ENCODE measurements at places on chromosomes 13 and 19.

DNA sequence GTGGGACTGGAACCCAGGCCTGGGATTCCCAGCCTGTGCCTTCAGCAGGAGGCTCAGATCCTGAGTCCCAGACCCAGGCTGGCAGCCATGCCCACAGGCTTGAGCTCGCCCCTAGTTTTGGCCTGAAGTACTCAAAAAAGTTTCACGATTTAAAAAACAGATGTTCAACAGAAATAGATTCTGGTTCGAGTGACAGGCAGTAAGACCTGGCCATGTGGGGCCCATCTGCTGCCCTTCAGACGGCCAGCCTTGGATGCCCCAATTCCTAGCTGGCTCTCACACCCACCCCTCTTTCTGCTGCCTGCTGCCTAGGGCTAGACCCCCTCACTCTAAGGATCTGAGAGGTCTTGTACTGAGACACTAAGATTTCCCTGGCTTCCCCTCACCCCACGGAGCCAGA is 2.8 kb upstream of the DMPK start:
- no peak for DNase-seq

DNA sequence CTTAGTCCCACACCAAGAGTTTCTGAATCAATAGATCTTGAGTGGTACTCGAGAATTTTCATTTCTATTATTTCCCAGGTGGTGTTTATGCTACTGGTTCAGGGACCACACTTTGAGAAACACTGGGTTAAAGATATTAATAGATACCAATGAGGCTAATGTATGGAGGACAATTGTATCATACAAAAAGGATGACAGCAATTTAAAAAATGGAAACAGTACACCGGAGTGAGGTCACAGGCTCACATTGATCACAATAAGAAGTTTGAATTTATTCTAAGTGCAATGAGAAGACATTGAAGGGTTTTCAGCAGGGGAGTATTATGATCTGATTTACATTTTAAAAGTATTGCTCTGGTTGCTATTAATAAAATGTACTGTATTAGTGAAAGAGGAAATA is 488.3 kb downstream of the PCDH17 start:
- no peak for DNase-seq

GRCh38 chr13:77345150-77345780 is 18.4 kb upstream of the MYCBP2 start:
- DNase-seq: no peak

- DNase-seq: no peak
Observed at GRCh38 chr13:84571264-84571663, 689.0 kb upstream of the SLITRK1 start.

- DNase-seq: no peak
Observed at GRCh38 chr19:47229676-47230053, 1.3 kb downstream of the BBC3 start.

- no peak for DNase-seq
Observed at GRCh38 chr13:95484052-95484451, 68.5 kb upstream of the CLDN10 start.

DNA sequence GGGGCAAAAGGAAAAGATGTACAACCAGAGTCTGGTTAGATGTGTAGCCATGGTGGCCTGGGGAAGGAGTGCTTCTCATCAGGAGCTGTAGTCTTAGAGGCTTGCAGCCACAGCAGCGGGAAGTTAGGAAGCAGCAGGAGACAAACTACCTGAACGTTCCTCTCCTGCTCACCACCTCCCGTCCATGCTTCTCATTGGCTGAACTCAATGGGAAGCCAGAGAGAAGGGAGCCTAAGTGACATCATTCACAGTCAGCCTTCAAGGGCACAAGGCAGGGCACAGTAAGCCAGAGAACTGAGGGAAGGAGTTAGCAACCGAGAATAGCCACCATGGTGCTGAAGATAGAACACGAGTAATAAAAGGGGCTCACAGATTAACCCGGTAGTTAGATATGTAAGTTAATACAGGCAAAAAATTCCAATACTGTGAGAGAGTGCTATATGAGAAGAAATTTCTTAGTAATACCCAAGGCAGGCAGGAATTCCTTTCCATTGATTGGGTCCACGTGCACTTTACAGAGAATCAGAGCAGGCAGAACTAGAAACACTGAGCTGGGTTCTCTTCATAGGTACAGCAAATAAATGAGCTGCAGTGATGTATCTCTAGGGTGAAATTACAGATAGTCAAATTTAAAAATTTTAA is 391.5 kb upstream of the DACH1 start:
- DNase-seq: no peak

- DNase-seq: no peak
Observed at GRCh38 chr19:46349311-46349993, 2.6 kb downstream of the PPP5C start.

GRCh38 chr13:30608364-30608763 is 9.4 kb upstream of the USPL1 start:
- no peak for DNase-seq

DNA sequence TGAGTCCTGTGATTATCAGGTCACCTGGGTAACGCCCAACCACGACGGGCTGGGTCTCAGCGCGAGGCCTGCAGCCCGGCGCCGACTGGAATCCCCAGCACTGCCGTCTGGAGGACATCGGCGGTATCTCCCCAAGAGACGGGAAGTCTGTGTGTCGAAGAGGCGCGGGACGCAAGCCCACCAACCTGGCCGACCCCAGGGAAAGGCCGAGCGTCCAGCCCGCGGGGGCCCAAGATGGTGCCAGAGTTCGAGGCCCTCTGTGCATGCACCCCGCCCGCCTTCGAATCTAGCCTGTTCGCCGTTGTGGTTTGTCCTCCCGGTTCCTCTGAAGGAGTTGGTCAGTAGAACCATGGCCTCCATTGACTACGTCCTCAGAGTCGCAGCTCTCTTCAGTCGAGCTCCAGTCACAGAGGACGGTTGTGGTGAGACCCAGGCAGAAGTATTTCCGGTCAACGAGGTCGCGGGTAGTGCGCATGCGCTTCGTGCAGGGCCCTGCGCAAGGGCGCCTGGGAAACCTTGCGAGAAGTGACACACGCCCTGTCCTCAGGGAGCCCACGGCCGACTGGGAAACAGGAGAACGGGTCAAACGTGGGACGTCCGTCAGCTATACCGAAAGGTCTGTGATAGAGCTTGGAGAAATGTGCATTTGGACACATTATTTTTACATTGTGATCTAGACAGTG is 24.1 kb upstream of the PEG3 start:
- no peak for DNase-seq

- no peak for DNase-seq
Observed at GRCh38 chr19:43526884-43527859, at the start of gene ETHE1. Gene ETHE1 (minus strand): TSS chr19:43527201. CDS start chr19:43527177, 24 bp downstream.

- no peak for DNase-seq
Observed at GRCh38 chr13:101453784-101454201, 1.3 kb downstream of the ITGBL1 start.

- DNase-seq: no peak
Observed at GRCh38 chr13:89900104-89900765, 1447.3 kb upstream of the MIR17HG start.

- DNase-seq: no peak
Observed at GRCh38 chr19:18523841-18524240, 2.0 kb upstream of the ELL start.

GRCh38 chr13:48302871-48303358 is 636 bp upstream of the RB1 start:
- DNase-seq: no peak

GRCh38 chr13:29935309-29935981 is 85.0 kb upstream of the UBL3 start:
- DNase-seq: no peak

GRCh38 chr19:55820037-55820436 is 11.8 kb downstream of the NLRP11 start:
- no peak for DNase-seq

DNA sequence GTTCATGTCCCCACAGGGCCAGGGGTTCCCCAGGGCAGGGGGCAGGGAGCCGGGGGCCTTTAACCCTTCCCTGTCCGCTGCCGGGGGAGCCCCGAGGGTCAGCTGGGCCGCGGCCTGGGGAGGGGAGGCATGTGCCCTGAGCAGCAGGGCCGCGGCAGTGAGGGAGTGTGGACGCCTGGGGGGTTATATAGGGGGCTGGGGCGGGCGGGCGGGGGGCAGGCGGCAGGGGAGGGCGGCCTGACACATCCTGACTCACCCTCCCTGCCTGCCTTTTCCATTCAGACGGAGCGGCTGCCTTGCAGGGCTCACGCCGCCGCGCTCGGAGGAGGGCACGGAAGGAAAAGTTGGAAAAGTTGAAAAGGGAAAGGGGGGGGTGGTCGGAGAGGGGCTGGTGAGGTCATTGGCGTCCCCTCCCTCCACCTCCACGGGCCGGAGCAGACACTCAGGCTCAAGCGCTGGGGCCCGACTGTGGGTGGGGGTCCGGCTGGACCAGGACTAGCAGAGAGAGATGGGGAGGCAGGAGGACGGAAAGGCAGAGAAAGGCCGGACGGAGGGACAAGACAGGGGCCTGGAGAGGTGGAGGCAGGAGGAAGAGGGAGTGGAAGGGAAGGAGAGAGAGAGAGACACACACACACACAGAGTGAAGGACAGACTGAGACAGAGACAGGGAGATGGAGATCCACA is at the start of gene IL11:
Gene IL11, minus strand, starts transcription at position 159 of the 684 bp plus-strand sequence. Its CDS starts 153 bp downstream, at position 6.
- DNase-seq: no peak

- no peak for DNase-seq
Observed at GRCh38 chr19:13839130-13839937, 37.6 kb upstream of the NANOS3 start.

DNA sequence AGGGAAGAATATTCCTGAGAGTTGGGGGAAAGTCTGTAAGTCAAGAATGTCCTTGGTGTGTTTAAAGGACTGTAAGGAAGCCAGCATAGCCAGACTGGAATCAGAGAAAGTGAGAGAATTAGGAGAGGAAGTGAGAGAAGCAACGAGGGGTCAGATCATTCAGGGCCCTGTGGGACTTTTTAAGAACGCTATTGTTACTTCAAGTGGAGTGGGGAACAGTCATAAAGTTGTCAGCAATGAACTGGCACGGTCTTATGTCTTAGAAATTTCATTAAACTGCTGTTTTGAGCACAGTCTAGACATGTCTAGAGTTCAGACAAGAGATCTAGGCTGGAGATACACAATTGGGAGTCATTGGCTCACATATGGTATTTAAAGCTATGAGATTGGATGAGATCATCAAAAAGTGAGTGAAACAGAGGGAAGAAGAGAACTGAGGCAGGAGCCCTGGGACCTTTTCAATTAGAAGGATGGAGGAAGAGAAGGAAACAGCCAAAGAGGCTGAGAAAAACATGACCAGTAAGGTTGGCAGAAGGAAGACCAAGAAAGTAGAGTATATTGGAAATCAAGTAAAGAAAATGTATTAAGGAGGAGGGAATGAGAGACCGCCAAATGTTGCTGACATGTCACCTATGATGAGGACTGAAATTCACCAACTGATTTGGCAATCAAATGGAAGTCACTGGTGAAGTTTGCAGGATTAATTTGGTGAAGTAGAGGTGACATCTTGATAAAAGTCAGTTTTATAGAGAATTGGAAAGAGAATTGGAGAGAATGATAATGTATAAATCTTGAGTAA is 263.5 kb downstream of the GPC5 start:
- DNase-seq: no peak

DNA sequence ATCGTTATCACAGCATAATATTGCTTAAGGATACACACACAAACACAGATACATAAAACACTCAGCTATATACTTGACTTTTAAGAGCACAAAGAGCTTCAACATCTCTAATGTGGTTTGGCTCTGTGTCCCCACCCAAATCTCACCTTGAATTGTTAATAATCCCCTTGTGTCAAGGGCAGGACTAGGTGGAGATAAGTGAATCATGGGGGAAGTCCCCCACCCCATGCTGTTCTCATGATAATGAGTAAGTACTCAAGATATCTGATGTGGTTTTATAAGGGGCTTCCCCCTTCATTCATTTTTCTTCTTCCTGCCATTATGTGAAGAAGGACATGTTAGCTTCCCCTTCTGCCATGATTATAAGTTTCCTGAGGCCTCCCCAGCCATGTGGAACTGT is 481.4 kb downstream of the PCDH9 start:
- no peak for DNase-seq

DNA sequence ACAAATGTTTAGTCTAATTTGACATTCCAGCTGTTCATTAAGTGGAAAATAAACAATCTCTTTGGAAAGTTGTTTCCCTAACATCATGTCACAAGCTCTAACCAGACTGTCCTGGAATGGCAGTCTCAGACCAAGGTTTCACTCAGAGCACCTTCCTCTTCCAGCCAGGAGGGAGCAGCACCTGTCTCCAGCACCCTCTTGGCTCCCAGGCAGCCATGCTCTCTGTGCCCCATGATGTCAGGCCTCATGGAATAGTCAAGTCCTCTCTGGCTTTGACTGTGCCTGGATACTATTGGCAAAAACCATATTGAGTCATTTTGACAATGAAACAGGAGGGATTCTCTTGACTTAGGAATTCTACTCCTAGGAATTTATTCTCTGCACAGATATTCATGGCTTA is 171.4 kb downstream of the OXGR1 start:
- no peak for DNase-seq

DNA sequence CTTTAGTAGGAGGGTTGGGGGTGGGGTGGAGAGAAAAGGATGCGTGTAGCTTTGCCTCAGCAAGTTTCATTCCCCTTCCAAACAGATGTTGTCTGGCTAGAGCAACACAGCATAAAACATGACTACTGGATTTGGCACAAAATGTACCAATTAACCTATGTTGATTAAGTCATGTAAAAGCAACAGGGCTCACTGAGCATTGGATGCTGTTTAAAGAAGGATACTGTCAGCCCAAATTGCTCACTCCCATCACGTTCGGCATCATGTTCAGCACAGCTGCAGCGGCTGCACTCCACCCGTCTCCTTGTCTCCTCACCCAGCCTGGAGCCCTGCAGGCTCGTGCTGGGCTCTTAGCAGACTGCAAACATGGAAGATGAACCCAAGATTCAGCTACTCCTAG is 77.5 kb downstream of the DLEU7 start:
- no peak for DNase-seq

DNA sequence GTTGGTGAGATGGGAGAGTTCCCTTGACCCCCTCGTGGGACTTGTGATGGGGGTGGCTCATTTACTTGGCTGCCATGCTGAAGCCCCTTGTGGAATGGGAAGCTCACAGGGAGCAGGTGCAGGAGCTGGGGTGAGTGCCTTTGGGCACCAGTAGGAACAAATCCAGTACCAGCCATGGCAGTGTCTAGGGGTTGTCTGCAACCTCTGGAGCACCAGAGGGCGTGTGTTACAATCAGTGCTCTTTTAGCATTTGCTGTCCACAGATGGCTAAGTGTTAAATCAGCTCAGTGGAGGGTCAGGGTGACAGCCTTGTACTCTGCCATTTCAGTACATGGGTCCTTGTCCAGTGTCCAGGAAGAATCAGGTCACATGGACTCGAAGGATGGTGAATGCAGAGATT is 75.6 kb downstream of the ATP8A2 start:
- no peak for DNase-seq

DNA sequence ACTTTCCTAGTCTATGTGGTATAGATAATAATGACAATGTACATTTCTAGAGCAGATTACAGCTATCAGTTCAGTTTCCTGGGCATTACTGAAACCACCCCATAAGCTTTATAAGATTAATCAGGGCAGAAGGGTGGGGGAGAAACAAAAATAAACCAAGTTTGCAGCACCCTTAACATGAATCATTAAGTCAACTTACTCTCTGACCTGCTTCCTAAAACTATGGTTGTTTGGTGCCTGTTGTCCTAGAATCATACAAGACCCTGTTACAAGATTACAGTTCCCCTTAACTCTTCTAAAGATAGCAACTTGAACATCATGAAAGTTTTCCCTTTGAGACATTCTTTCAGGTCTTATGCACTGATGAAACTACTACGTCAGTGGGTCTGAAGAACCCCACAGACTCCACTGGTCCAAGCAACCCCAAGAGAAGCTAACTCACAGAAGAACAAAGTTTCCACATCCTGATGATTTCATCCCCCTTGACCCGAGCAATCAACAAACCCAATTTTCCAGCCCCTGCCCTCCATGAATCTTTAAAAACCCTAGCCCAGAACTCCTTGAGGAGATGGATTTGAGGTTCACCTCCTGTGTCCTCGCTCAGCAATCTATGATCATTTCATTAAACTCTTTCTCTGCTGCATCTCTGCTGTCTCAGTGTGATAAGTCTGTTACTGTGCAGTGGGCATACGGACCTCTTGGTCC is 336.5 kb downstream of the FOXO1 start:
- no peak for DNase-seq

Measured in stimulated activated CD8-positive, alpha-beta memory T cell treated with anti-CD3 and anti-CD28 coated beads, Interleukin-4, amount 100 ng/mL, for 1 hour (primary cell).